ENCODE measurements at places on chromosomes 16 and 17.

- no peak for DNase-seq
Observed at GRCh38 chr17:45129940-45130680, 2.2 kb downstream of the PLCD3 start.

DNA sequence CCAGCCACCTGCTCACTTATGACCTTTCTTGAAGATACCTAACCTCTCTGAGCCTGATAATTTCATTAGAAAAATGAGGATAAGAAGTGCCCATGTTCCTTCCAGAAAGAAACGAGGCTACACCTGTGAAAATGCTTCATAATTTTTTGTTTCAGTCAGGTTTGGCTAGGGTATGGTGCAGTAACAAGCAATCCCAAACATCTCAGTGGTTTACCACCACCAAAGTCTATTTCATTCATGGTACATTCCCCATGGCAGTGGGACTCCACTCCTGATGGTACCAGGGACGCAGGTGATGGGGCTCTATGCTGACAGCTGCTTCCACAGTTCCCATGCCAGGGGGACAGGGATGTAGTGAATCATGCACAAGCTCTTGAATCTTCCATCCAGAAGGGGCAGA lies 147.6 kb upstream of the CES5A start:
- DNase-seq = no peak

DNA sequence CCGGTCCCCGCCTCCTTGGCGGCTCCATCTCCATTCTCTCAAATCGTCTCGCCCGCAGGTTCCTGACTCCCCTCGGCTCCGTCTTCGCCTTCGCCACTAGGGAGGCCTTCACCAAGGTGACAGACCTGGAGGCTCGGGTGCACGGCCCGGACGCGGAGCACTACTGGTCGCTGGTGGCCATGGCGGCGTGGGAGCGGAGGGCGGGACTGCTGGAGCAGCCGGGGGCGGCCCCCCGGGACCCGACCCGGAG lies 862 bp downstream of the GLTPD2 start:
- no peak for DNase-seq

DNA sequence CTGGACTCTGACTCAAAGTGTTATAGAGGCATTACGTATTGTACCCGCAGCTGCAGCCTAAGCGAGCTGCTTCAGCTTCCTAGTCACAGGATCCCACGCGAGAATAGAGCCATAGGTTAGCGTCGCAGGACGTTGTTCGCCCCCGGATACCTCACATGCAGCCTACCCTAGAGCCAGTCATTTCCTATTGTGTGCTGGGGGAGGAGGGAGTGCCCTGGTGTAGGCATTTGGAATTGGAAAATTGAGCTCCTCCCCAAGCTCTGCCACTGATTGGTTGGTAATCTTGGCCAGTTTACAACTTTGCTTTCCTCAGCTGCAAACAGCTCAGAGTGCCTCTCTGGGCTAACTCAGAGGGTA lies 530 bp downstream of the NAA60 start:
- DNase-seq = no peak

GRCh38 chr17:416293-417206 lies 63.9 kb upstream of the RPH3AL start:
- DNase-seq = no peak

GRCh38 chr17:50221864-50222545 lies 20.6 kb upstream of the COL1A1 start:
- no peak for DNase-seq

GRCh38 chr16:20510323-20510722 lies 59.0 kb downstream of the ACSM2A start:
- DNase-seq = no peak

DNA sequence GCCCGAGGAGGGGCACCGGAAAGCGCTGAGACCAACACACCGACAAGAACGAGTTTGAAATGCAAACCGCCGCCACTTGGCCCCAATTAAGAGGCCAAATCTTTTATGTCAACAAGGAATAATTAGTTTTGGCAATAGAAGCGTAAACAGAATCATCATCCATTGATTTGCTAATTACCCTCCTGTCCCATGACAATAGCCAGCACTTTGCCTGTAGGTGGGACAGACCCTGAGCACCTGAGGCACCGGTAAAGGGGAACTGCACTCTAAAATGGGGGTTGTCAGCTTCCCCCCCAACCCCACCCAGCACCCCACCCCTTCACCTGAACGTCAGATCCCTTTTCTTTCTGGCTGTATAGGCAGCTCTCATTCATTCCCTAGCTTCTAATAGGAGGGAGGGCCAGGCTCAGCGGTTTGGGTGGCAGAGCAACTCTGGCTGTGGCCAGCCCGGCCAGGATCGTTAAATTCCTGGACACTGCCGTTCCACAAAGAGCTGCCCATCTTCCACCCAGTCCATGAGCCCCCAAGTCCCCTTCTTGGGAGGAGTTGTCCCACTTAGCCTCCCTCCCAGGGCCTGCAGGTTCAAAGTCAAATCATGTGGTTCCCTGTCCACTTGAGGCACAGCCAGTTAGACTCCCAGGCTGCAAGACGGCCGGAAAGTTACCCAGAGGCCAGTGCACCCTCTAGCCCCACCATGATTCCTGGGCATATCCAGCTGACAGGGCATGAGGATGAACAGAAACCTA lies 45.8 kb downstream of the WNT3 start:
- no peak for DNase-seq

DNA sequence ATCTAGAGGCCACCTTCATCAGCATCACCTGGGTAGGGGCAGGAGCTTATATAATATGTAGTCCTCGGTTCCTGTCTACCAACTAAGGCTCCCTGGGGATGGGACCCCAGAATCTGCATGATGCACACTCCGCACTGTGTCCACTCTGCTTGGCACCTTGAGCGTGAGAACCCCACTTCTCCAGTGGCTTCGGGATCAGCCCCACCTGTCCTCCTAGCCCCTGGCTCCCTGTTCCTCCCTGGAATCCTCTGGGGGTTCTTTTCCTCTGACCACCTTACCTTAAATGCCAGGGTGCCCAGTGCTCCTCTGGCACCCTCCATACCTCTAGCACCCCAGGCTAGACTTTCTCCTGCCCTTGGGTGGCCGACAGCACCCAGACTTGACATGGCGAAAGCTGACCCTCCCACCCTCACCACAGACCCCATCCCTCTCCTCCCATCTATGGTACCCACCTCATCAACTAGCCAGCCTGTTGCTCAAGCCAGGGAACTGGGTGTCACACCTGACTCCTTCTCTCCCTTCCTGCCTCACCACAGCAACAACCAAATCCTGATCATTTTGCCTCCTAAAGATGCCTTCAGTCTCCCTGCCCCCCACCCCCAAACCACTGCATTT lies 2.8 kb upstream of the NXPH3 start:
- no peak for DNase-seq

DNA sequence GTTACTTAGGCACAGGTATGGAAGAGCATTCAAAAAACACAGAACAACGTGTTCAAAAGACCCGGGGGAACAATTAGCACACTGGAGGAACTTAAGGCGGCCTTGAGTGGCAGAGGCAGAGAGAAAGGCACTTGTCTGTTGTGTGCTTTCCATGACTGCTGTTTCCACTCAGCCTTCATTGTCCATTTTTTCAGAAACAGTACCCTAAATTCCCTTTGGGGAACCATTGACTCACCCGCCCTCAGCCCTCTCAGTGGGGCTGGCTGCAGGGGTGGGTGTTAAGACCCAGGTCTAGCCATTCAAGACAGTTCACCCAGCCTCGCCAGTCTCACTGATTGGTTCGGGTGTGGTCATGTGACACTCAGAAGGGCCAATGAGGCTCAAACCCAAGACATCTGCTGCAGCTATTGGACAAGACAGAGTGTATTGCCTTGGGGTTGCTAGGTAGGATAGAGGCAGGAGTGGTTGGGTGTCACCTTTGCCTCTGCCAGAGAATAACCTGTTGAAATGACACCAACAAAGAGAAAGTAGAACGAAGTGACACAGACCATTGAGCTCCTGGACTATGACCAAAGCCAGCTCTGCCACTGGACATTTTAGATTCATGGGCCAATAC lies 19.6 kb upstream of the CEP20 start:
- DNase-seq = no peak

- DNase-seq = no peak
Observed at GRCh38 chr17:16429083-16429482, 13.7 kb downstream of the TRPV2 start.

GRCh38 chr17:49969134-49969759 lies at the start of gene DLX4:
Gene DLX4, plus strand, starts transcription at chr17:49969190. Its CDS starts 279 bp downstream, at chr17:49969469.
- DNase-seq = no peak

DNA sequence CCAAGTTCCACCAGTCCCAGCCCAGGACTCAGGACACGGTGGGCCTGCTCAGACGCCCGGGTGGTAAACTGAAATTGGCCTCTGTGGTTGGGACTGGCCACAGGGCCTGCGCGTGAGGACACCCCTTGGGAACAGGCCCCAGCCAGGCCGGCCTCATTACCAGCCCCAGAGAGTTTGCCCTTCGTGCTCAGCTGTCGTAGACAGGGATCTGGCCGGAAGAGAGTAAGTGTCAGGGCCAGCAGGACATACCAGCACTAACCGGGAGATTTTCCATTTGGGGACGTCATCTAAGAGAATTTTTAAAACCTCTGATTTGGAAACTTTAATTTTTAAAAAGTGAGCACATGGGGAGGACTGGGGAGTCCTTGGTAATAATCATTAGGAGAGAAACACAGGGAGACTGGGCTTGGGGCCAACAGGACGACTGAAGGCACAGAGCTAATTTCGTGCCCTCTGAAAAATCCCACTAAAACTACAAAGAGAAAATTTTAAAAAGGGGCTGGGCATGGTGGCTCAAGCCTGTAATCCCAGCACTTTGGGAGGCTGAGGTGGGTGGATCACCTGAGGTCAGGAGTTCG lies 2.4 kb upstream of the RBFOX3 start:
- DNase-seq = no peak

GRCh38 chr17:60170835-60171752 lies 21.3 kb downstream of the CA4 start:
- DNase-seq = no peak

DNA sequence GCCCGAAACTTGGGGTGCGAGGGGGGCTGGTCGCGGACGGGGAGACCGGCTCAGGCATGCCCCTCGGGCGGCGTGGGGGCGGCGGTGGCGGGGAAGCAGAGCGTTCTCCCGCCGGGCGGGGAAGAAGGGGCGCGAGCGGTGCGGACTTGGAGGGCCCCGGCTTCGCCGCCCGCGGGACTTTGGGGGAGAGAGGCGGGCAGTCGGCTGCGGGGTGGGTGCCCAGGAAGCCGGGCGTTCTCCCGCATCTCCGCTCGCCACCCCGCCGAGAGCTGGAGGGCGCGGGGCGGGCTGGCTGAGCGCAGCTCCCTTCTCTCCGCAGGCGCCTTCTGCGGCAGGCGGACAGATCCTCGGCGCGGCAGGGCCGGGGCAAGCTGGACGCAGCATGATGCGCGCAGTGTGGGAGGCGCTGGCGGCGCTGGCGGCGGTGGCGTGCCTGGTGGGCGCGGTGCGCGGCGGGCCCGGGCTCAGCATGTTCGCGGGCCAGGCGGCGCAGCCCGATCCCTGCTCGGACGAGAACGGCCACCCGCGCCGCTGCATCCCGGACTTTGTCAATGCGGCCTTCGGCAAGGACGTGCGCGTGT lies 772 bp downstream of the NTN1 start:
- no peak for DNase-seq

- DNase-seq = no peak
Observed at GRCh38 chr16:85178596-85178995, 66.3 kb upstream of the CIBAR2 start.

DNA sequence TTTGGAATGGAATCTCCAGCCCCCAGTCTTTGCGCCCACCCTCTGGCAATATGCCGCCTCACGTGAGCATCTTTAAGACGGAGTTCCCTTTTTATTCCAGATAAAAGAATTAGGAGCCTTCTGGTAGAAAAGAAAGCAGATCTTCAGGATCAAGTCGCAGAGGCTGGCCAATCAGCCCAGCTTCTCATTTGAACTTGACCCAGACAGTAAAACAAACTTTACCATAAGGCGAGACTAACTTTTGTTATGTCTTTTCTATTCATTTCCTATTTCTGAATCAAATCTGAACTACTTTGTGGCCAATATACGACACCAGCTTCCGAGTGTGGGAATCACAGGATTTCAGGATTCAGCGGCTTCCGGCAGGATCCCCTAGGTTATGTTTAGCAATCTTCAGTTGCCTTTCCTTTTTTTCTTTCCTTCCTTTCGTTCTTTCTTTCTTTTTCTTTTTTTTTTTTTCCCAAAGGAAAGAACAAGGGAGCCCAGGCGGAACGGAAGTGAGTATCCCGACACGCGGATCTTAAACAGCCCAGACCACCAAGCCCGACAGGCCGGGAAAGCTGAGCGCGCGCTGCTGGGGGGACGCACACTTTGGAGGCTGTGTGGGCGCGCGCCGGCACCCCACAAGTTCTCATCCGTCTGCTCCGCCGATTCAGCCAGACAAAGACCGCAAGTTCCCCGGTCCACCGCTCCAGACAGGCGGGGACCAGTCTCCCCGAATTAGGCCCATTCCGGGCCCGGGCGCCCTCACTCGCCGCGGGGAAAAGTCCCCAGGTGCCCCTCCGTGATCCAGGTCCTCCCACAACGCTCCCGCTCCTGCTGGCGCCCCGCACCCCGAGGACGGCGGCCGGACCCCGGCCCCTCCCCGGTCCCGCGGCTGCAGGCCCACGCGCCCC lies 633 bp downstream of the TBC1D16 start:
- DNase-seq = peak; percentile 50

DNA sequence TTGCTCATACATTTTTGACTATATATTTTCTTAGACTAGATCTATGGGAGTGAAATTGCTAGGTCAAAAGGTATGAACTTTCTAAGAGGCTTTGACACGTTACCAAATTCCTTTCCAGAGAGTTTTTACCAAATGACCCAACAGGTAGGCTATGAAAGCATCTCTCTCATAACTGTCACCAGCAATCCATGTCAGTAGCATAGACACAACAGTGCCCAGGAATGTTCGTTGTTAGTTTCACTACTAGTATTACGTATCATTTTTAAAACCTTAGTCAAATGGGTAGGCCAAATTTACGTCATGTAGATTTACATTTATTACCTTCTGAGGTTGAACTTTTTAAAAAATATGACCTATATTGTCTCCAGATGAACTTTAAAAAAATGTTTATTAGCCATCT lies 66.8 kb downstream of the MARCHF10 start:
- DNase-seq = no peak

GRCh38 chr16:48244863-48245195 lies 729 bp downstream of the LONP2 start:
- DNase-seq = no peak

DNA sequence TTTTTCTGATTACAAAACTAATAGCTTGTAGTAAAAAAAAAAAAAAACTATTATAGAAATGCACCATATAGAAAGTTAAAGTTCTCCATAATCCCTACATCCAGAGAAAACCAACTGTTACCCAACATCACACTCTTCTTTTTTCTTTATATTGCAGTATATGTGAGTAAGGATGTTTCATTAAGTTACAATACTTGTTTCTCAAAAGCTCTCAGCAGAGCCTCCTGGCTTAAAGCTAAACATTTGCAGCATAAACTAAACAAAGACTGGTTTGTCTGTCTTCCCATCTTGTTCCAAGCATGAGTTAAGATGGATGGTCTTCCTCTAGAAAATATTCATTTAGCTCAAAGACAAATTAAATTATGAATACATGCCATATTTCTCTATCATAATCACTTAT lies 25.2 kb downstream of the GRB2 start:
- DNase-seq = no peak
